Calu3 (cell line): ENCODE measurements at places on chromosomes 11 and 22. TPM values are rescaled to one million over a fixed set of nuclear protein-coding genes. Genes with fewer than 3 reads are reported as not detected.

- no peak for DNase-seq
Measured at GRCh38 chr11:35290876-35291275, 128.5 kb downstream of the SLC1A2 start.

DNA sequence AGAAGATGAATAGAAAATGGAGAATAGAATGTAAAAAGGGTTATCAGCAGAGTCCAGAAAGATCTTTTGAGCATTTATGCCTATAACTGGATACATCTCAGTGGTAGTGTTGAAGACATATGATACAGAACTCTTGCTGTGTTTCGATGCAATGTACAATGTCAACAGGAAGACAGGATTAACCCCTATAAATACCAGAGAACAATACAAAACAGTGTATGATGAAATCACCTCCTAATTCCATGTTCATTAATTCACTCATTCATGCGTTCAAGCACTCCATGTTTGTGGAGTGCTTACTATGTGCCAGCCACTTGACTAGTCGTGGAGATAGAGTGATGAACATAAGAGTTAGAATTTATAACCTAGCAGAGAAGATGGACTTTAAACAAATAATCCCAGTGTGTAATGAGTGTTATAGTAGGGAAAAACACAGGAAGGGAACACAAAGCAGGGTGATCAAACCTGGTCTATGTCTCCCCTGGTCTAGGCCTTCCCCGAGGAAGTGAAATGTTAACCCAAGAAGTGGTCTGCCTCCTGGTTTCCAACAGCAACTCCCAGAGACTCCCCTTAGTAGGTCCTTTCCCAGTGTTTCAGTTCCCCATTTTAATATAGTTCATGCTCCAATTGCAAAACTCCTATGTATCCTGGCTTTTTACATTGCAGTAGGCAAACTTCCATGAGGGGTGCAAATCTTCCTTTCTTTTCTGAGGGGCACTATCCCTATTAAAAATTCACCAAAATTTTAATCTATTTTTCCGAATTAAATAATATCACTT, 9.1 kb upstream of the SESN3 start:
- no peak for DNase-seq

- no peak for DNase-seq
Measured at GRCh38 chr11:134475951-134476350, 63.9 kb upstream of the B3GAT1 start.

- DNase-seq: no peak
Measured at GRCh38 chr11:61480261-61480993, 28.1 kb upstream of the LRRC10B start.

The SLC35C1 gene
- 18.1 and 20.5 TPM in 2 replicates for total RNA-seq

DNA sequence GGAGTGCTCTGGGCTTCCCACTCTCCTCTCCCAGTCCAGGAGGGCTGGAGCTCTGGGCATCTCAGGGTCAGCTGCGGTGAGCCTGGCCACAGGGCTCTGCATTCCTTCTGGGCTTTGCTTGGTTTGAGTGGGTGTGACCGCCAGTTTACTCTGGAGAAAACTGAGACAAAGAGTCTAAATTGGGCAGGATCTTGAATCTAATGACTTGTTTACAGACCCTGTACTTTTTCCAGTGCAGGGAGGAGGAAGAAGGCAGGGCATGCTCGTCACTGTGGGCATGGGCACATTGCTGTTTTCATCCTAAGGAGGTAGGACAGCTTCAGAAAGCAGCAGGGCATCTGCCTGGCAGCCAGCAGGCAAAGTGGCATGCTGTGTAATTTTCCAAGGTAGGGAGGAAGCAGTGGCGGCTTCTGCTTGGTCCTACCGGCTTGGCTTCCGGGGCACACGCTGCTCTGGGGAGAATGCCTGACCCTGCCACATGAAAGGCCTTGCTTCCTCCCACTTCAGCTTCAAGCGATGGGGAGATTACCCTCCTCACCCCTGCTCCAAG, 22.9 kb downstream of the FLI1 start:
- DNase-seq: no peak

The PRDM10 gene
- 5.0 and 8.1 TPM in 2 replicates for total RNA-seq

DNA sequence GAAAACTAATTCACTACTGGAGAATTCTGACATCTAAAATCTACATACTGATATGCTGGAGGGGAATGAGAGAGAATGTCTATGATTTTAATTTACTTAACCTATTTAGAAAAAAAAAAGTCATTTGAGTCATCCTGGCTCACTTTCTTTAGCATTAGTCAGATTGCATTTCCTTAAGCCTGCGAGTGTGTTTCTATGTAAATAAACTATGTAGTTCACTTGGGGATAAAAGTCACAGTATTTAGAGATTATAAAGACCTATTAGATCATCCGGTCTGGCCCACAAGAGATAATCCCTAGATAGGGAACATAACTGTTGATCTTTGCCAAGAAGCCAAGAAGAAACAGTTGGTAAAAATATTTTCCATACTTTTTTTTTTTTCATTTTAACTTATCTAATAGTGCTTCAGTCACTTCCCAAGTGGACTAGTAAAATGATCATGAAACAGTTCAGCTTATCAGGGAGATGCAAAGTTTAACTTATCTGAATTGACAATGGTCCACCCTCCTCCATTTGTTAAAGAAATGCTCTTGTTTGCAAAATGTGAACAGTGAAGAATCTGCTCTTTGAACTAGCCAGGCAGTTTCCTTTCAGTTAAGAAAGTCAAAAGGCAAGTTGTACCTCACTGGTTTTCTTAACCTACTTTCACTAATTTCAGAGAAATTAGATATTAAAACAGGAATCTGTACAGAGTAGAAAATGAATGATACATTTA, 21.2 kb upstream of the BLID start:
- DNase-seq: no peak

The PNPLA5 gene
- total RNA-seq: not detected in 2 replicates

The THRSP gene
- not detected in 2 replicates for total RNA-seq

The OR10G4 gene
- total RNA-seq: not detected in 2 replicates

The ADAMTS15 gene
- total RNA-seq: 0.47 and 0.83 TPM in 2 replicates

DNA sequence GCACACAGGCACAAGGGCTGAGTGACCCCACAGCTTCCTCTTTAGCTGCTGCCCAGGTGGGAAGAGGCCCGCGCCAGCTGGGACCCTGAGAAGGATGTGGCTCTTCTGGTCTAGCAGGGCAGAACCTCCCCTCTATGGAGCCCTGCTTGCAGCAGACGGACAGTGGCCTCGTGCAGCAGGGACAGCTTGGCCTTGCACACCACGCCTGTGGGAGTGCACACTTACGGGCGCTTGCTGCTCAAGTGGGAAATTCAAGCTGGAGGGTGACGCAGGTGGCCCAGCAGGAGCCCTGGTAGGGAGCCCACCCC, 971.4 kb downstream of the BRD1 start:
- DNase-seq: no peak

DNA sequence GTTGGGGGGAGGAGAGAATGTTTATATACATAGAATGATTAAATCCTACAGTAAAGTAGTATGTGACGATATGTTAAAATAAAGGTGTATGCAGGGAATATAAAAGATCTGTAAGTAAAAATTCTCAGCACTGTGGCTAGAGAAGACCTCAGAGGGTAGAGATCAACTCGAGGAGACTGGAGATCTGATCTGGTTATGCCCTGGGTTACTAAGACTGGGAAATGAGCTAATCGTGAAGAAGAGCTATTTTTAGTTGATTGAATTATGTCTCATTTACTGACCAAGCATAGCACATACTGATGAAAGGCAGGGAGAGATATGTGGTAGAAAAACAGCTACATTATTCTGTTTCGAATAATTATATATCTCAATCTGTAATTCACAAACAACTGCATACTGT, 42.8 kb upstream of the ALKBH3 start:
- no peak for DNase-seq

DNA sequence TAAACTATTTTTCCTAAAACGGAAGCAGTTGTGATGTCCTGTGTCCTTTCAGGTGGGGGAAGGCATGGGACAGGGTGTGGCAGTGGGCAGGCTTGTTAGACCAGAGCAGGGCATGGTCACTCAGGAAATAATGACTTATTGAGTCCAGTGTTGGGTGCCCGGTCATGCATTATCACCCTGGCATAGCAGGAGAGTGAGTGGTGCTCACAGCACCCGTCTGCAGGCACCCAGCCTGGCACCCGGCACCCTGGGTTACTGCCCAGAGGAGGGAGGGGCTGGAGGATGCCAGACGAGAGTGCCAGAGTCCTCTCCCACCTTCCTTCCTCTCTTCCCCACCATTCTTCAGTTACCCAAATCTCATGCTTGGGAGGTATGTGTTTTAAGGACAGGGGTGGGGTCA, 59.1 kb downstream of the ST3GAL4 start:
- DNase-seq: peak; percentile 6

- DNase-seq: no peak
Measured at GRCh38 chr11:101745756-101746155, 161.9 kb upstream of the TRPC6 start.

The OR52D1 gene
- total RNA-seq: not detected in 2 replicates

GRCh38 chr11:60977836-60978235, 6.4 kb downstream of the CD6 start:
- no peak for DNase-seq

DNA sequence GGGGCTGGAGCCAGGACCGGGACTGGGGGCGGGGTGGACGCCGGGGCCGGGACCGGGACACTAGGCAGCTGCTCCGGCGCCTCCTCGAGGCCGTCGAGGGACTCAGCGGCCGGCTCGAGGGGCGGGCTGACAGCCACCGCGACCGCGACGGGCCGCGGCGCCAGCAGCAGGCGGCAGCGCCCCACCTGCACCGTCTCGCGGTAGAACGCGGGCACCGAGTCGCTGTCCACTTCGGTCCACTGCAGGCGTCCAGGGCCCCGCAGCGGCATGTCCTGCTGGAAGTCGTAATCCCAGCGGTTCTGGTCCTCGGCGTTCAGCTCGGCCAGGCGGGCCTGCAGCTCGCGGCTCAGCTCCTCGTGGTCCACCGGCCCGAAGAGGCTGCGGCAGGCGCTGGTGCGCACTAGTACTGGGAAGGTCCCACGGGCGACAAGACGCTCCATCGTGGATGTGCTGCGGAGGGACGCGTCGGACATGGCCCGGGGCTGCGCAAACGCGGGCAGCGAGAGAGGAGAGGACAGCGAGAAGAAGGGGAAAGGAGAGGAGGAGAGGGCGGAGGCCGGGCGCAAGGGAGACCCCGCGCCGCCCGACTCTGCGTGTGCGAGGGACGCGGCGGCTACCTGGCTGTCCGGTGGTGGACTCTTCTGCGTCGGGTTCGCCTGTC, 428 bp downstream of the CDKN1C start:
- peak; percentile 78 for DNase-seq

GRCh38 chr11:71489311-71490043, 36.5 kb downstream of the NADSYN1 start:
- peak; percentile 20 for DNase-seq

DNA sequence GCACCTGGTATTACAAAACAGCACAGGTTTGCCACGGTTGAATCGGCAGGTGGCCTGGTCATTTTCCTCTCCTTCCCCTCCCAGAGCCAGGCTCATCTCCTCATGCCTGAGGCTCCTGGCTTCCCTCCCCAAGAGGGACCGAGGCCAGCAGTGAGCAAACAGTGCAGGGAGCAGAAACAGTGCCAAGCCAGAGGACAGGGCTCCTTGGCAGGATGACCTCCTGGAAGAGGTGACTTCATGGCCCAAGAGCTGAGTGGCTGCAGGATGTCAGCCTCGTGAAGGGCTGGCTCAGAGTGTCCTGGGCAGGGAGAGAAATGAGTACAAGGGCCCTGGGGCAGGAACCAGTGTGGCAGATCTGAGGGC, 22.8 kb upstream of the PPFIA1 start:
- DNase-seq: no peak

- peak; percentile 38 for DNase-seq
Measured at GRCh38 chr11:122882857-122883645, 492 bp downstream of the JHY start.

GRCh38 chr11:67418476-67419281, 3.2 kb downstream of the CARNS1 start:
- no peak for DNase-seq

DNA sequence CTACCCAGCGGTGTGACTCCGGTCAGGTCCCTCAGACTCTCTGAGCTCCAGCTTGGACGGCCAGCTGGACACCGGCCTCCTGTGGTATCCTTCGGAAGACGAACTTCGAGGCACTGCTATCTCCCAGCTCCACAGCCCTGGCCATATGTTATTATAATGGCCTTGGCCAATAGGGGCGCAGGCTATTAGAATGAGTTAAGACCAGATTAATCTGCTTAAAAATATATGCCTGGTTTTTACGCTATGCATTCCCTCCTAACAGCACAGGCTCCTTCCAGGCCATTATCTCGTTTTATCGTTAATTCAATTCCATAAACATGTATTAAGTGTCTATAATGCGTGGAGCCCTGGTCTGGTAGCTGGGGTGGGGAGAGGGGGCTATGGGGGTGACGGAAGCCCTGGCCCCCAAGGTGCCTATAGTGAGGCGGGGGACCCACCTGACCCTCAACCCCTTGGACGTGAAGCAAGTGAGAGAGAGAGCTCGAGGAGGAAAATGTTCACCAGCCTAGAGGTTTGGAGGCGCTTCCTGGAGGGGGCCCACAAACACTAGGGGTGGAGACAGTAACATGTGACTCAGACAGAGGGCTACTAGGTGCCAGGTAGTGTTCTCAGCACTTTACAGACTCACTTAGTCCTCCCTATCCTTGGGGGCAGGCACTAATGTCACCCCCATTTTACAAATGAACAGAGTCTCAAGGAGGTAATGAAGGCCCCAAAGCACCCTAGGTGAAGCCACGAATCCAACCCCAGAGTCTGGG, 37.5 kb upstream of the TCF20 start:
- no peak for DNase-seq

- DNase-seq: no peak
Measured at GRCh38 chr11:108486331-108486730, 11.9 kb downstream of the POGLUT3 start.

DNA sequence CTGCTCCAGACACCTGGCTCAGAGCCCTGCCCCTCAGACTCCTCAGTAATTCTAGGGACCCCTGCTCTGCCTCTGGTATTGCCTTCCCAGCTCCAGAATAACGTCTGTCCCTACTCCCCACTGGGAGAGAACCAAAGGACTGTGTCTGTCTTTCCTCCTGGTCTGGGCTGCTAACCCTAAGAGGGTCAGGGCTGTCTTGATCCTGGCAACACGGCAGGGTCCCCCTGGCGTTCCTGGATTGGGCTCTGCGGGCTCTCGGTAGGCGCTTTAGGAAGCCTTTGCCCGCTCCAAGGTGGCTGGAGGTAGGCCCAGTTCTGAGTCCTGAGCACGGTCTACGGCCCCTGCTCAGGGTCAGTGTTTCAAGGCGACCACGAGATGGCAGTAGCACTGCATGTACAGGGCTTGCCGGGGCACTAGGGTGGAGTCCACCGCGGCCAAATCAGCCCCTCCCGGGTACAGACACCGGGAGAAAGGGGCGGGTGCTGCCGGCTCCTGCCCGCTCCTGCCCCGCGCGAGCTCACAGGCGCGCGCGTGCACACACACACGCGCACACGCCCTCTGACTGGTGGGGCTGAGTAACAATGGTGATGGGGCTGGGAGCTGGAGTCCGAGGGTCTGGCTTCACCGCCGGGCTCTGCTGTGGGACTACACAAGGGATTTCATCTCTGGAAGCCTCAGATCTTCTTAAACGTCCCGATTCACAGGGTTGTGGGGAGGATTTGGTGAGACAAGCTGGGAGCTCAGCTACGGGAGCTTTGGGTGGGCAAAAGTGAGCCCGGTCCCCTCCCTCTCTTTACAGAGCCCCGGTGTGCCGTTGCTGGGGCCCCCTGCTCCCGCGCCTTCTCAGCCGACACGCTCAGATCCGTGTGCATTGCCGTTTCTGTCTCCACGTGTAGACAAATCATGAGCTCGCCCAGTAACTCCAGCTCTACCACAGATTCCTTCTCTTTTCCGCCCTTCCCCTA, 30.1 kb upstream of the HMOX1 start:
- DNase-seq: peak; percentile 94

The TP53I11 gene
- total RNA-seq: 27.8 and 69.5 TPM in 2 replicates

- DNase-seq: no peak
Measured at GRCh38 chr11:33753304-33753967, 17.2 kb upstream of the CD59 start.

The SLC25A45 gene
- total RNA-seq: 2.9 and 4.0 TPM in 2 replicates

The WDR74 gene
- total RNA-seq: 87.7 and 97.4 TPM in 2 replicates
